Activated CD4-positive, CD25-positive, alpha-beta regulatory T cell treated with anti-CD3 and anti-CD28 coated beads, Interleukin-2, amount 50 U/mL, for 24 hours (primary cell): ENCODE measurements at places on chromosomes 7 and 10.

DNA sequence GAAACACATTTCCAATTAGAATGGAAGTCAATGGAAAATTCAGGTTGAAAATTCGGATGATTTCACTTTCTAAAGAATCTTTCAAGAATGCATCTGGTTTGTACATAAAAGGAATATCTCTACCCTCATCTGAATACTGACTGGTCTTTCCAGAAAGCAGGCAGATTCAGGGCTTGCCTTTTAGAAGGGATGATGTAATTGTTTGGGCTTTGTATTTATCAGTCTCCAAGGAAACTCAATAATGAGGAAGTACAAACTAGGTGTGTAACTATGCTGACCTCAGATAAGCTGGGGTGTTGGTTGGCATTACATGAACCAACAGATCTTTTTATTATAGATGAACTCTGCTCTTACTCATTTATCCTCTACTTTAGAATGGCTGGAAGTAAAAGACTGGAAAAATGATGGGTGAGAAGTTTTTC lies 24.1 kb downstream of the PDLIM1 start:
- peak; percentile 36 for ATAC-seq

GRCh38 chr10:110398419-110399105 lies 93.8 kb upstream of the SMNDC1 start:
- no peak for ATAC-seq

DNA sequence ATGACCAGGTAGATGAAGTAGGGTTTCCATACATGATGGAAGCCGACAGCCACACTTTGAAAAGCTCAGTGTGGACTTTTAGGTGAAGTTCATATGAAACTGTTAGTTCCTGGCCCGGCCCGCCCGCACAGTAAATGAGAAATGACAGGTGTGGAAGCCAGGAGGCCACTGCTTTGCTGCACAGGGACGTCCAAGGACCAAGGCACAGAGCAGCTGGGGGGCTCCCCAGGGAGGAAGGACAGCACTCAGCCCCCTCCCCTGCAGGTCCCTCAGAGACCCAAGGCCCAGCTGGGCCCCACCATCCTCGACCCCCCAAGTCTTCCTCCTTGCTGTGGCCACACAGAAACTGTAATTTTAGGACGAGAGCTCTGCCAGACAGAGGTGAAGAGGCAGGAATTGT lies 219.2 kb downstream of the PTPRN2 start:
- no peak for ATAC-seq

DNA sequence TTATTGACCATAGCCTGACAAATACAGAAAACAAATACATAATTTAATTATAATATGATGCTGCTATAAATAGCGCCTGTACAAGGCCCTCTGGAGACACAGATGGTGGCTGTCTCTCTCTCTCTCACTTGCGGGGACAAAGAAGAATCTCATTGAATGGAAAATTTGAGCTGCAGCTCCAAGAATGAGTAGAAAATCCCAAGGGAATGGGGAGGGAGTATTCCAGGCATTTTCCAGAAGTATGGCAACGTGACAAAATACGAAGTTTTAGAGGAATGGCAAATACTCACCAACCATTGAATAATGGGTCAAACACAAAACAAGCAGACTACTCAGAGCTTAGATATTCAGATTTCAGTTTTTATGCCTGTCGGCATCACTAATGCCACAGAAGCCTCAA lies 179.9 kb downstream of the NRP1 start:
- no peak for ATAC-seq

- no peak for ATAC-seq
Measured at GRCh38 chr10:122188706-122189105, 82.4 kb upstream of the BTBD16 start.

GRCh38 chr10:53598914-53599313 lies 826.3 kb upstream of the MBL2 start:
- ATAC-seq, result no peak

DNA sequence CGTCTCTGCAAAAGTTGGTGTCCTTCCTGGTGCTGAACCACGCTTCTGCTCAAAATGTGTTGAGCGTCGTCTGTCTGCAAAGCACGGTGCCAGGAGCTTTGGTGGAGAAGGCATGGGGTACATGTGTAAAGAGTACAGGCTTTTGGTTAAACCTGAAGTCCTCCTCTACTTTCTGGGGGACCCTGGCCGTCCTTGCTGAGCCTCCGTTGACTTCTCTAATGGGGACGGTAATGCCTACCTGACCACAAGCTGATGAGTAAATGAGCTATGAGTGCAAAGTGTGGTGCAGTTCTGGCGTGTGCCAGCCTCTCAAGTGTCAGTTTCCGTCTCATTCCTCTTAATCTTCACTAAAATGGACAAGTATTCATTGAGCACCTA lies 527 bp upstream of the HERPUD2 start:
- peak; percentile 49 for ATAC-seq

GRCh38 chr10:43205681-43206390 lies 61.0 kb downstream of the RASGEF1A start:
- no peak for ATAC-seq

DNA sequence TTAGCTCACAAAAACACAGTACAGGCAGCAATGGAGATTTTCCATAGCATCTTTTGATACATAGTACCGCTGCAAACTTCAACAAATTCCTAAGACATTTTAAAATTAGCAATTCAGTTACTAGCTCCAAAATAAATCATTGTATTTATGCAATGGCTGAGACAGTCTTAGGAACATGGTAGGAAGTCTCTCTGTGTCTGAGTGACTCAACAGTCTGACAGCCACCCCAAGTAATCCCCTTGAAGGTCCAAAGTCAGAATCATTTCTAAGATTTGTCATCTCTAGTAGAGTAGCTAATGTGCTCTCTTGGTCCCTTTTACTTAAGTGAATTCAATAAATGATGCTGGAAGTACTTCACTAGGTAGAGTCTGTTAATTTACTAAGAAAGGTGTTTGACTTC lies 93.8 kb upstream of the NOBOX start:
- ATAC-seq, result no peak

DNA sequence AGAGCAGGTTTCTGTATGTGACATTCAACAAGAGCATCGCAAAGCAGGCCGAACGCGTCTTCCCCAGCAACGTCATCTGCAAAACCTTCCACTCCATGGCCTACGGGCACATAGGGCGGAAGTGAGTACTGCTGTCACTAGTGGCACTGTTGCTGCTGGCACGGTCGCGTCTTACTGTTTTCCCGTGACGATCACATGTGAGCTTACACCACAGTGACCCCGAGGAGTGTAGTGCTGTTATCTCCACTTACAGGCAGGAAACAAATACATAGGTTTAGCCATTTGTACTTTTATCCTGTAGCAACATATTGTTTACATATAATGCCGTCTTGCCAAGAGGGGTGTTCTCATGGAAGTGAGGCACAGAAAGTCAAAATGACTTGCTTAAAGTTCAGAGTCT lies 25.4 kb downstream of the FBH1 start:
- ATAC-seq, result no peak

GRCh38 chr7:84950836-84951235 lies 236.0 kb downstream of the SEMA3D start:
- ATAC-seq, result no peak

GRCh38 chr10:4982764-4983226 lies 19.6 kb downstream of the AKR1C1 start:
- ATAC-seq, result no peak
